ENCODE measurements at places on chromosomes 13 and 19.
A peak's percentile ranks its signal among the peaks of the same experiment; 100 is the strongest.

- no peak for DNase-seq
Measured at GRCh38 chr13:100356889-100357288, 231.7 kb downstream of the GGACT start.

GRCh38 chr13:39148513-39148961 lies 110.3 kb downstream of the NHLRC3 start:
- peak; percentile 86 for DNase-seq

- no peak for DNase-seq
Measured at GRCh38 chr13:74070513-74070912, 63.7 kb downstream of the KLF12 start.

DNA sequence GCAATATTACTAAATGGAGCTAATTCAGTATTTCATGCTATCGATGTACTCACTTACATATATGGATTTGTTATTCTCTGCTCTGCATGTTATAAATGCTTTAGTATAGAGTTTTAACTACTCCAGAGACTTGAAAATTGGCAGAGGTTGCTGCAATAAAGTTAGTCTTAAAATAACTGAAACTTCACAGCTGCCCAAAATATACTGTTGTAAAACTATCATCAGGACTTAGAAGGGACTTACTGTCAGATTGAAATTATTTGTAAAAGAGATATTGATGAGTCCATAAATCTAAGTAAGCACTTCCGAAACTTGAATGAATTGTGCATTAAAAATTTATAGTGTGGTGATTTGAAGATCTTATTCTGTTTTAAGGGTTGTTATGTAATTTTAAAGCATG lies 1178.2 kb upstream of the PCDH20 start:
- DNase-seq, result no peak

DNA sequence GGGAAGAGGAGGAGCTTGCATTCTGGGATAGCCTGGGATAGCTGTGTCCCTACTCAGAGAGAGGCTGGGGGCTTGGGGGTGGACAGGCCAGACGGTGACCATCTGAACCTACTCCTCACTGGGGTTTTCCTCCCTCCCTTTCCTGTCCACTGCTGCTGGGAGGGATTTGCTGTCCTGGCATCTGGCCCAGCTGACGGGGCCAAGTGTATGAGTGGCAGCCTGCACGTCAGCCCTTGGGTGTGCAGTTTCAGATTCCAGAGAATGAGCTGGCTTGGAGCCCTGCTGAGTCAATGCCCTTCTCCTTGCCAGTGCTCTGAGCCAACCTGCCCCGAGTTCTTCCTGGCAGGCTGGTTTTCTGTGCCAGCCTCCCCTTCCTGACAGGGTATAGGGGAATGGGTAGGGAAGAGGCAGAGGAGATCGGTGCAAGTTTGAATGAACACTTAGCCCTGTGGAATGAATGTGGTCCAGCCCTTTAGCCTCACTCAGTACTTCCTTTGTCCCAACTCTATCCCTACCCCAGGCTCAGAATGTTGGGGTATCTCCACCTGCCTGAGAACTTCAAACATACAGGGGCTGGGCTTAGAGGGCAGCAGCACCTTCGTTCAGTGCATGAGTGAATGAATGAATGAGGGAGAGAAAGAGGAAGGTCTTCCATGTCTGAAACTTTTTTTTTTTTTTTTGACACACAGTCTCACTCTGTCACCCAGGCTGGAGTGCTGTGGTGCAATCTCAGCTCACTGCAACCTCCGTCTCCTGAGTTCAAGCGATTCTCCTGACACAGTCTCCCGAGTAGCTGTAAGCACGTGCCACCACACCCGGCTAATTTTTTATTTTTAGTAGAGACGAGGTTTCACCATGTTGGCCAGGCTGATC lies 1.8 kb upstream of the ANGPTL4 start:
- DNase-seq, result no peak

DNA sequence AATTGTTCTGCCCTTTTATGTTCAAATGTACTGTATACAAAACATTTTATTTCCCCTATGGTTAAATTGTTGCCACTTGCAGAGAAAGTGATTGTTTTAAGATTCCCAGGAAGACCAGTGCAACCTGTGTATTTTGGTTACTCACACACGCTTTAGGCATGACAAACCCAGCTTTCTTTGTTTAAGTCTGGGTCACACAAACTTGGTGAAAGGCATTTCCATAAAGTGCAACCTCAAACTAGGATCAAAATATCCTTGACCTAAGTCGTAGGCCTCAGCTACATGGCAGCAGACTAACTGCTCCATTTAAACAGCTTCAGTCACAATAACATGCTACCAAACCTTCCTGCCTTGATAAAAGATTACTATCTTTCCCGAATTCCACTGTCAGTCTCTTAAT lies 639.0 kb upstream of the PRR20A start:
- DNase-seq, result no peak

GRCh38 chr13:53007872-53008271 lies 20.7 kb upstream of the OLFM4 start:
- DNase-seq, result no peak

DNA sequence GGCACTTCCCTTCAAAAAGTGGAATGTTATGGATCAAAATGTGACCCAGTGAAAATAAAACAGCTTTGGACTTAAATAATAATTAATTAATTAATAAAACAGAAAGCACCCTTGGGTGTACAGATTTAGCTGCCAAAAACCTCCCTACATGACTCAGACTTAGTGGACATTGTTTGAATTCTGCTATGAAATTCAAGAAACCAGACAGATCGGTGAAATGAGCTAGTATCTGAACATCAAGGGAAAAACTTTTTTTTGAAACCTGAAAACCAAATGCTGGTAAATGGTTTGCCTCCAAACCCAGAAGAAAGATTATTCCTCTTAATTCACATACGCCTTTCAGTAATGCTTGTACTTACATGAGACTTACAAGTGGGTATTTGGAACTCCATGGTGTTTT lies 33.5 kb downstream of the SOX21 start:
- no peak for DNase-seq

GRCh38 chr19:7505288-7505681 lies 10.6 kb upstream of the ZNF358 start:
- no peak for DNase-seq

Measured in NCI-H187 treated with DMSO at 0.1 percent for 48 hours (cell line).